ENCODE measurements at places on chromosomes 5 and 9.
A peak's percentile ranks its signal among the peaks of the same experiment; 100 is the strongest.

GRCh38 chr9:120692901-120693699 is 21.2 kb downstream of the MEGF9 start:
- DNase-seq: peak; percentile 63

GRCh38 chr9:128296340-128297220 is 20.5 kb downstream of the SWI5 start:
- no peak for DNase-seq

DNA sequence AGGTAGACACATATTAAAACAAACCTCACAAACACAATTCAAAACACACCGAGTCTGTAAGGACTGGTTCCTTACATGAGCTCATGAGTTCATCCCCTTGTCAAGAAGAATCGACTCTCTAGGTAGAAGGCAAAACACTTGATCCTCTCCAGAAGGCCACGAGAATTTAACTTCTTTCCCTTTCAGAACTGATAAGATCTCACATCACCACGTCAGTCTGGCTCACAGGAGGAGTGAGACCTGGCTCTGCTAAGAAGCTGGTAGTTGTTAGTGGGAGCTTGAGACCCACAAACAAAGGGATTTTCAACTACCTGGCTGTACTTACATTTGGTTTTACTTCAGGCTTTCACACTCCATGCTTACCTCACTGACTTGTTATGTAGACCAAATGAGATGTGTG is 459.2 kb downstream of the ARHGEF28 start:
- DNase-seq: no peak

GRCh38 chr9:125332527-125332926 is 70.9 kb downstream of the GAPVD1 start:
- DNase-seq: no peak

- DNase-seq: no peak
Measured at GRCh38 chr9:97594381-97594921, 38.7 kb downstream of the TSTD2 start.

DNA sequence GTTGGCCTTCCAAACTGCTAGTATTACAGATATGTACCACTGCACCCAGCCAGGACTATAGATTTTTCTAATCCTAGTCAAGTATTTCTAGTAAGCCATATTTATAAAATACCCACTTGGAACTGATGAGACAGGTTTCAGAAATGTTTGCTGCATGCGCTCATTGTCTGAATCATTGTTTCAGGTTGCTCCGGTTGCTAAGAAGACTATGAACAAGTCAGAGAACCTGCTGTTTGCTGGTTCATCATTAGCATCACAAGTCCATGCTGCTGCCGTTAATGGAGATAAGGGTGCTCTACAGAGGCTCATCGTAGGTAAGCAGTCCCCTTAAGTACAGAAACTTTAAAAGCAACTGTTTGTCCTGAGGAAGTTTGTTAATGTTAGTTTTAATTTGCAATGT is 5.3 kb downstream of the INVS start:
- DNase-seq: no peak

GRCh38 chr5:110413856-110414255 is 312.6 kb downstream of the TMEM232 start:
- DNase-seq: no peak

GRCh38 chr9:35842795-35843194 is 13.8 kb downstream of the TMEM8B start:
- no peak for DNase-seq

DNA sequence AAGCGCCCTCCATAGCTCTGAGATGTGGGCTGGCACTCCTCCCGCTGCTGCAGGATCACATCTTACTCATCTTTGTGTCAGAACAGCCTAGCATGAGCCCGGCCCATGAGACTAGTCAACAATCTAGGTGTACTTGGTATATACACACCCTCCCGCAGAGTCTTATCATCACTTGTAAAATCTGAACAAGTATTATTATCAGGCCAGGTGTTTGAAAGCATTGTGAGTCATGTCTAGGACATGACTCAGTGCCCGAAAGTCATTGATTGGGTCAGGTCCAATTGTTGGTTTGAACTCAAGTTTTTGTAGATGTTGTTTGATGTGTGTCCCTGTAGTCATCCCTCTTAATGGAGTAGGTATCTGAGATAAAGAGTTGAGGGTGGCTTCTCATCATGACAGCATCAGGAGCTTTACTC is 108.7 kb downstream of the CFAP90 start:
- DNase-seq: no peak

DNA sequence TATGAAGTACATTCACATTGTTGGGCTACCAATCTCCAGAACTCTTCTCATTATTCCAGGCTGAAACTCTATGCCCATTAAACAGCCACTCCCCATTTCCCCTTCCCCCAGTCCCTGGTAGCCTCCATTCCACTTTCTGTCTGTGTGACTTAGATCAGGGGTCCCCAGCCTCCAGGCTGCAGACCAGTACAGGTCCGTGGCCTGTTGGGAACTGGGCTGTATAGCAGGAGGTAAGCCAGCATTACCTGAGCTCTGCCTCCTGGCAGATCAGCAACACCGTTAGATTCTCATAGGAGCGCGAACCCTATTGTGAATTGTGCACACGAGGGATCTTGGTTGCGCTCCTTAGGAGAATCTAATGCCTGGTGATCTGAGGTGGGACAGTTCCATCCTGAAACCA is 23.1 kb downstream of the ZNF618 start:
- DNase-seq: no peak

DNA sequence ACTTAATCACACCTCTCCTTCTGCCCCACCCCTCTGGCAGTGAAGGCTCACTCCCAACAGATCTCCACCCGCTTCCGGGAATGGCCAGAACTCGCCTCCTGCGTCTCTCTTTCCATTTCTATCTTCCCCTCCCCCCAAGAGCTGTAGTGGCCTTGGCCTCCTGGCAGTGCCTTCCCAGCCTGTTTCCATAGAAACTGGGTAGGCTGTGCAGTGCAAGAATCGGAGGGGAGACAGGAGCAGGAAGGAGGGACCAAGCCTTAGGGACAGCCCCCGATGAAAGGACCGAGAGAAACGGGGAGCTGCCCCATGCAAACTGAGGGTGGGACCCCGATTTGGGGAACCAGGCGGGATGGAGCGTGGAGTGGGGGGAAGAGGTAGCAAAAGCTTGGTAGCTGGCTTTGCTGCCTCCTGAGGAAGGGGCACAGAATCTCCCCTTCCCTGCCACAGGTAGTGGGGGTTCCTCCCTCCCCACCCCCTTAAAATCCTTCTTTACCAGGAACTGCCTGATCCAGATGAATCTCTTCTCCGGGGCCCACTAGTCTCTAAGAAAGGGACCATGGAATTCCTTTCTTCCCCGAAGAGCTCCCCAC is 4.5 kb upstream of the PCDH1 start:
- no peak for DNase-seq

DNA sequence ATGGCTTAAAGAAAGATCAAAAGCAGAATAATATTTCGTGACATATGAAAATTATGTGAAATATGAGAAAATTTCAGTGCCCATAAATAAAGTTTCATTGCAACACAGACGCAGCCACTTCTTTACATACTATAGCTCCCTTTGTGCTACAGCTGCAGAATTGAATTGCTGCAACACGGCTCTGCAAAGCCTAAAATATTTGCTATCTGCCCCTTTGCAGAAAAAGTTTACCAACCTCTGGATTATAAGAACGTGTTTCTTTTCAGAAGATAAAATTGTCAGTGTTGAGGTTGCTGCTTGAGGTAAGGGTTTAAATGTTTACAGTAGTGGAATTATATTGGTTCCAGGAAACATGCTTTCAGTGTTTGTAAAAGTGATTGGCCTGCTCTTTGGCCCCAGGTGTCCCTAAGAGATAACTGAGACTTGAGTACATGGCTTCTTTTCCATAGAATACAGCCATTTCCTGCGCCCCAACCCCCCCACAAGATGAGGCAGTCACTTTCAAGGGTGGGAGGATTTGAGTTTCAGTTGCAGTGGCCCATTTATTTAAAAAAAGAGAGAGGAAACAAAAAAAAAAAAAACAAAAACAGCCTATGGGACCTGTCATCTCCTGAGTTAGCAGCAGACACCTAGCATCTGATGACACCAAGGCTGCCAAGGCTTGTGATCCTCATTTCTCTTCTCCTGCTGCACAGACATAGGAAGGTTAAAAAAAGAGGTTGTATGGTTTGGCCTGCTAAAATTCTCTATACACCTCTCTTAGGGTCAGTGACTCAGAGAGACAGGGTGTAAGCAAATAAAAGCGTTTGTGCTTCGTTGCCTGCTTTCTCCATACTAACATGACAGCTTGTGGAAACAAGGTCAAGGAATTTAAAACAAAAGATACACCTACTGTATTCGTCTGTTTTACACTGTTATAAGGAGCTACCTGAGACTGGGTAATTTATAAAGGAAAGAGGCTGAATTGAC is 28.0 kb upstream of the HTR4 start:
- no peak for DNase-seq

- DNase-seq: no peak
Measured at GRCh38 chr5:57986761-57987341, 473.0 kb downstream of the PLK2 start.

- DNase-seq: no peak
Measured at GRCh38 chr5:154498591-154498990, 20.6 kb upstream of the HAND1 start.

GRCh38 chr9:73264631-73265030 is 113.0 kb downstream of the ANXA1 start:
- no peak for DNase-seq

GRCh38 chr9:121182101-121182836 is 19.4 kb downstream of the RAB14 start:
- no peak for DNase-seq

GRCh38 chr5:13276156-13276555 is 668.3 kb downstream of the DNAH5 start:
- DNase-seq: no peak

- no peak for DNase-seq
Measured at GRCh38 chr5:64766941-64767340, 1.6 kb downstream of the SREK1IP1 start.

- DNase-seq: no peak
Measured at GRCh38 chr5:56069652-56070226, 75.0 kb upstream of the IL6ST start.

DNA sequence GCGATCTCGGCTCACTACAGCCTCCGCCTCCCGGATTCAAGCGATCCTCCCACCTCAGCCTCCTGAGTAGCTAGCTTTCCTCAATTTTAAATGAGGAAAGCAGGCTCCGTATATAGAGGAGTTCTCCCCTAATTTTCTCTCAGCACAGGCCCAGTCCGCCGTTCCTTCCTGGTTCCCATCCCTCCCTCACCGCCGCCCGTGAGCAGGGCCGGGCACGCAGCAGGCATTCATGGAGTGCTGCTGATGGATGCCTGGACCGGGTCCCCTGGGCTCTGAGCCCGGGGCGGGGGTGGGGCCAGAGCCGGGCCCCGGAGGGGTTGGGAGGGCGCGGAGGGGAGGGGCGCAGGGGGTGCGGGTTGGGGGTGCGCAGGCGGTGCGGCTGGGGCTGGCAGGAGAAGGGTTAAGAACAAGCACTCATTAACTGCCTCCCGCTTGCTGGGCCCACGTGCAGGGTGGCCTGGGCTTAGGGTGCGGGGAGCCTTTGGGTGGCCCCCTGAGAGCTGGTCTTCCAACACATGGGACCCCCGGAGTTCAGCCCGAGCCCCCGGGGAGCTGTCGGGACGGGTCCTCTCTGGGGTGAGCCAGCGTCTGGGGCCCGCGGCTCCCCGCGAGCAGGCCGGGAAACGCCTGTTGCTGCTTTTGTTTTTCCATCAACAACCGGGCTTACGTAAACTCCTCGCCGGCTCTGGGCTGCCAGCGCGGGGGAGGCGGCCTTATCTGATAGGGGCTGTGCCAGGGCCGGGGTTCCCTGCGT is 33.7 kb downstream of the LHX2 start:
- DNase-seq: peak; percentile 34

GRCh38 chr9:136075134-136075841 is 19.8 kb downstream of the NACC2 start:
- DNase-seq: no peak

GRCh38 chr9:128097543-128098296 is 29.7 kb downstream of the SLC25A25 start:
- DNase-seq: no peak

DNA sequence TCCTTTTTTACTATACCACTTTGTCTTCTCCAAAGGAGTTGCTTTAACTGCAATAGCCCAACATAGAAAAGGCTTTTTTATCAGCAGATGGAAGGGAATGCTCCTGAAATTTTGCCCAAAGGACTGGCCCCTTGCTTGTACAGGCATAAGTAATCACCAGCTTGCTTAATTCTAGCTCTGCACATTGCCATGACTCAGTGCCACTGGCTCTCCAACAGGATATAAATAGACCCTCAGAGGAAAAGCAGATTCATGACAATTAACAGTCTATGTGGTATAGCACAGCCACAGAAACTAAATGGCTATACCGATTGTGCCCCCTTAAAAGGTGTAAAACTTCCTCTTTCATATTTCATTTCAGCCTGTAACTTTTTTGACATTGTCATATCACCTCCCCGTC is 227.0 kb downstream of the ZNF608 start:
- DNase-seq: no peak

DNA sequence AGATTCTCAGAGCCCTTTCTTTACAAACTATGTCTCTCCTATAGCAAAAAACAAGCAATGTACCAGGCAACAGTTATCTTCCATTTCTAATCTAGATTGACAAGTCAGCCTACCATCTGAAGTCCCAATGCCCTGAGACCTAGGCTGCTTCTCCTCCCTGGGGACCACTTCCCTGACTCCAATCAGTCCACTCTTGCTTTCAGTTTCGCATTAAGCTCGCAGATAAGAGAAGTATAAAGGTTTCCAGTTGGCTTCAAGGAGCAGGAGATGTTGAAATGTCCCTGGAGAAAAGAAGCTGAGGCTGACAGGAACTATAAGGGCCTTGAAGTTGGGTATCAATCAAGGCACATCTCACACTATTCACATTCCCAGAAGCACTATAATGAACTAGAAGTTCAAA is 32.3 kb downstream of the ERP44 start:
- no peak for DNase-seq

- no peak for DNase-seq
Measured at GRCh38 chr5:134000696-134001453, 3.9 kb downstream of the VDAC1 start.

- DNase-seq: no peak
Measured at GRCh38 chr5:65264420-65264819, 217.3 kb downstream of the ADAMTS6 start.

DNA sequence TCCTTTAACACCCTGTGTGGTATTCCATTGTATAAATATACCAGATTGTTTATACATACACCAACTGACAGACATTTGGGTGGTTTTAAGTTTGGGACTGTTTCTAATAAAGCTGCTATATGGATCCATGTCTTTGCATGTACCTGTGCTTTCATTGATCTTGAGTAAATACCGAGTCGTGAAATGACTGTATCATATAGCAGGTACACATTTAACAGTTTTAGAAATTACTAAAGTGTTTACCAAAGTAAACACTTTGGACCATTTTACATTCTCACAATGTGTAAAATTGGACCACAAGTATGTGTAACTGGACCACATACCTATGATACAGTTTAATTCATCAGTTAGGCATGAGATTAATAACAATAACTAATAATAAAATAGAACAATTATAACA is 175.2 kb downstream of the FBXL17 start:
- DNase-seq: no peak

DNA sequence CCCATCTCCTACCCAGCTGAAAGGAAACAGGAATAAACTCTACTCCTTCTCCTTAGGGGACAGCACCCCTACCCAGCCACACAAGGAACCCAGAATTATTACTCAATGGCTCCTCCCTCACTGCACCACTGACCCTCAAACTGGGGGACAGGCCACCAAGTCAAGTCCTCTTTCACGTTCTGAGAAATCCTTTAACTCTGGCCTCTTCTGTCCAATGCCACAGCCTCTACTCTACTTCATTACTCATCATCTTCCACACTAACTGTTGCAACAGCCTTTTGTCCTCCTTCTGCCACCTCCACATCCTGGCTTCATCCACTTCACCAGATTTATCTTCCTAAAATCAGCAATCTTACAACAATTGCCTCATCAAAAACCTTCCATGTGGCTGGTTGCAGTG is 6.8 kb downstream of the TTC39B start:
- no peak for DNase-seq

GRCh38 chr5:15371184-15371583 is 128.8 kb upstream of the FBXL7 start:
- DNase-seq: no peak
